Effector memory CD4-positive, alpha-beta T cell (primary cell): ENCODE measurements at places on chromosomes 4 and X.

GRCh38 chr4:6962211-6963041 is 52.8 kb downstream of the TBC1D14 start:
- no peak for DNase-seq

DNA sequence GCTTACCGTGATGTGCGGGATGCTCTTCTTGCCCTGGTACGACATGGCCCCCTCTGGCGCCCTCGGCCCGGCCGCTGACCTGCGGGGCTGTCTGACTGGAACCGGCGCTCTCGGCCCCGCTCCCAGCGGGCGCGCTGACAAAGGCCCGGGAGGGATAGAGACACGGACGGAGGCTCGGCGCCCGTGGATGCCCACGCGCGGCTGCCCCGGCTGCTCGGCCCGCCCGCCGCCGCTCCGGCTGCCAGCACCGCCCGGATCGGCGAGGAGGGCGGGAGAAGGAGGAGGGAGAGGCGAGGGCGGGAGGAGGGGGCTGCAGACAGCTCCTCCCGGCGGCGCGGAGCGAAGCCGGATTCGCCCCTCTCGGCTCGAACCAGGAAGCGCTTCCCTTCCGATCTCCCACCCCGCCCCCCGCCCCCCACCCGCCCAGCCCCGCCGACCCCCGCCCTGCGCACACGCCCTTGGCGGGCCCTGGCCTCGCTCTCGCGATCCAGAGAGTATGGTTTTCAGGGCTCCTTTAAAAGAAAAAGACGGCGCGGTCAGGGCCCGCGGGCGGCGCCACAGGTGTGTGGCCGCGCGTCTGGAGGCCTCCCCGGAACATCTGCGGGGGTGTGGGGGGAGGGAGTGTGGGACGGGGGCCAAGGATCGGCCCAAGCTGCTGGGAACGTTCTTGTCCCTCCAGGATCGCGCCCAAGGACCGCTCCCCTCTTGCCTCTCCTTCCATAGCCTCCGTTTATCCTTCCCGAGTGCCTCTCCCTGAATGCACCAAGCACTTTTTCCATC is 4.5 kb downstream of the CRMP1 start:
- no peak for DNase-seq

GRCh38 chrX:14676431-14676830 is 147.1 kb downstream of the GLRA2 start:
- no peak for DNase-seq

DNA sequence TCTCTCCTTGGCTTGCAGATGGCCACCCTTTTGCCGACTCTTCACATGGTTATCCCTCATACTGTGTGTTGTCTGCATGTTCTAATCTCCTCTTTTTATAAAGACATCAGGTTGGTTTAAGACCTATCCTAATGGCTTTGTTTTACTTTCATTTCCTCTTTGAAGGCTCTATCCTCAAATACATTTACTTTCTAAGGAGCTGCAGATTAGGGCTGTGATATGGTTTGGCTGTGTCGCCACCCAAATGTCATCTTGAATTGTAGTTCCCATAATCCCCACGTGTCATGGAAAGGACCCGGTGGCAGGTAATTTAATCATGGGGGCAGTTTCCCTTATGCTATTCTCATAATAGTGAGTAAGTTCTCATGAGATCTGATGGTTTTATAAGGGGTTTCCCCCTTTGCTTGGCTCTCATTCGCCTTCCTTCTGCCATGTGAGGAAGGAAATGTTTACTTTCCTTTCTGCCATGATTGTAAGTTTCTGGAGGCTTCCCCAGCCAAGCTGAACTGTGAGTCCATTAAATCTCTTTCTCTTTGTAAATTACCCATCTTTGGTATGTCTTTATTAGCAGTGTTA is 204.5 kb downstream of the RELL1 start:
- DNase-seq: no peak
